ENCODE measurements at places on chromosomes 1 and 21.

DNA sequence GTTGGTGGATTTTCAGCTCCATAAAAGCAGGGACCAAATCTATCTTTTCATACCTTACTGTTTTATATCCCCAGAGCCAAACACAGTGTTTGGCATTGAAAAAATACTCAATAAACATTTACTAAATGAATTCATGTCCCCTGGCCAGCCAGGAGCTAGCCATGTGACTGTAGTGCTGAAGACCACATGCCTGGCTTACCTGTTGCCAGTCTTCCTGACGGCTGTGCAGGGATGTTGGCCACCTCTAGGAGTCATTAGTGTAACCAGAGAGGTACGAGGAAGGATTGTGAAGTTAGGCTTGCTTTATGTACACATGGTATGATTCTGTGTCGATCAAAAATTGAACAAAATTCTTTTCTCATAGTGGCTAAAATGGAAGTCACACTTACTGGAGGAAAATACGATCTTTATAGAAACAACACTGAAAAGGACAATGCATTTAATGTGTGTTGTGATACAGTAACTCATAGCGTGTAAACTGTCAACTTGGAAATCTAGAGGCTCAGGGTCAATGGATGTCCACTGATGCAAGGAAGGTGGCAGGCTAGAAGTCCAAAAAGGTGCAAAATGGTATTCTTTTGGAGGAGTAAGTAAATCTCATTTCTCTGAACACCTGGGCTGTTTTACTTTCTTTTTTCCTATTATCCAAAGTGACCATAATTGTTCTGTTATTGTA is 60.9 kb downstream of the FGGY start:
- DNase-seq, result no peak

DNA sequence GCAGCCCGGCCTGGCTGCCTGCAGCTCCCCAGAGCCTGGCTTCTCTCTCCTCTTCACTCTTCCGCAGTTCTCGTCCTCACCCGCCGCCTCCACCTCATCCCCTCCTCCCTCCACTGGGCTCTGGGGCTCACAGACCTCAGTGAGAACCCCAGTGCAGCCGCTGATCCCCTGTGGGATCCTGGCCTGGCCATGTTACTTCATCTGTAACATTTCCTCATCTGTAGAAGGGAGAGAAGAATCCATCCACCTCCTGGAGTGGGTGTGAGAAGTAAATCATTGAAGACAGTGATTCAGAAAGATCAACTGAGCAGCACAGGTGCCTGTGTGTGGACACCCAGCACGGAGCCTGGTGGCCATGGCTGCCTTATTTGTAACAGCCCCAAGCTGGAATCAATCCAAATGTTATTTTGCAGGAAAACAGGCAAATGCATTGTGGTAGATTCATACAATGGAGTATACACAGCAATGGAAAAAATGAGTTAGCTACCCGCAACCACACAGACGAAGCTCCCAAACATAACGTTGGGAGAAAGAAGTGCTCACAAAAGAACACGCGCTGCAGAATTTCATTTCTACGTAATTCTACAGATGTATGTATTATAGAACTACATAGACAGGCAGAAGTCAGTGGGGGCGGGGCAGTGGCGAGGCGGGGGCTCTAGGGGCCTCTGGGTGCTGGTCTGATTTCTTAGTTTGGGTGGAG is 8.7 kb downstream of the LAPTM5 start:
- no peak for DNase-seq

GRCh38 chr1:55217226-55217986 is 2.2 kb upstream of the USP24 start:
- no peak for DNase-seq

GRCh38 chr1:27392778-27393635 is 585 bp downstream of the GPR3 start:
- no peak for DNase-seq

GRCh38 chr1:26888231-26888630 is 1.9 kb downstream of the GPN2 start:
- DNase-seq, result no peak

DNA sequence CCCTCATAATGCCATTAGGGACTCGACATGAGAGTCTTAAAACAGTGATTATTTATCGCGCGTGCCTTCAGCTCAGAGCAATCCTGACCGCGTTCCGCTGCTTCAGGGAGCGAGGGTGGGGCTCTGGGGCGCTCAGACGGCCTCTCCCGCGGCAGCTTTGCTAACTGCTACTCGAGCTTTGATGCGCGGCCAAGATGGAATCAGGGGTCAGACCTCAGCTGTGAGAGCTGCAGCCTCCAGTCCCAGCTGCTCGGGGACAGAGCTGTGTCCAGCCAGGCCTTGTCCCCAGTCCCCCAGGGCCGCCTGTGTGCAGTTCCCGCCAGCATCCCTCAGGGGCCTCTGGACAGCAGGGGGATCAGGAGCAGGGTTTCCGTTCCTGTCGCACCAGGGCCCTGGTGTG is 104.6 kb upstream of the TTC34 start:
- no peak for DNase-seq

DNA sequence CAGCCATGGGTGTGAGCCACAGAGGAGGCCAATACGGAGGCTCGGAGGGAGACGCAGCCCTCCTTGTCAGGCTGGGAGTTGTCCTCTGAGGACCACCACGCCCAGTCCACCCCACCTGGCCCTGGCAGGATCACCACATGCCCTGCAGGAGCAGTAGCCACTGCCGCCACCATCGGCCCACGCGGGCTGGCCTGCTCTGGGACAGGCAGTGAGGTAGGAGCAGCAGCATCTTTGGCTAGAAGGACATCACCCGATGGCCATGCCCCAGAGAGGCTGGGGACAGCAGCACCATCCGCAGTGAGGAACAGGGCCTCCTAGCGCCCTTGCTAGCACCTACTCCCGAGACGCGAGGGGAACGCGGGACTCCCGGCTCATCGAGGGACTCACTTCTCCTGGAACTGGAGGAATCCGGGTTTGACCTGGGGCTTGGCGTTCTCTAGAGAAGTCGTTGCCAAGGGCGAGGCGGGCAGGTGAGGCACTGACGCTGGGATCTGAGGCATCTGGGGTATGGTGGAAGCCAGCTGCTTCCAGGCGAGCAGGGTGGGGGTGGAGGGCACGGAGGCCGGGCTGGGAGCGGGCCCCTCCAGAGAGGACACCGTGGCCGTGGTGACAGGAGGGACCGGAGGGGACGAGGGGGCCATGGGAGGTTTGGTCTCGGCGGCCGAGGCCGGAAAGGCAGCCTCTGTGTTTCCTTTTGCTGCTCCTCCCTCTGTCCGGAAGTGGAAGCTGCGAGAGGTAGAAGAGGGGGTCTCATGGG is 148.9 kb downstream of the CASZ1 start:
- DNase-seq, result no peak

DNA sequence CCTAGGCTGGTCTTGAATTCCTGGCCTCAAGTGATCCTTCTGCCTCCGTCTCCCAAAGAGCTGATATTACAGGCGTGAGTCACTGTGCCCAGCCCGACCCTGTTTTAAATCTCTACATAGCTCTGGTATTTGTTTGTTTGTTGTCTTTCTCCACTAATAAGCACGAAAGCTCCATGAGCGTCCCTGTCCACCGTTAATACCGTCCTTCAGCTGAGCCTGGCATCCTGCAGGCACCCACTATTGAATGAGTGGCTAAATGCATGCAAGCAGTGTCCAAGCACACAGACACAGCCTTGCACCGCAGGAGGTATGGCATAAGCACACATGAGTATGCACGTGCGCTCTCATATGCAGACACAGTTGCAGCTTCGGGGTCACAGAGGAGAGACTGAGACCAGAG is 4.5 kb upstream of the COL16A1 start:
- no peak for DNase-seq

DNA sequence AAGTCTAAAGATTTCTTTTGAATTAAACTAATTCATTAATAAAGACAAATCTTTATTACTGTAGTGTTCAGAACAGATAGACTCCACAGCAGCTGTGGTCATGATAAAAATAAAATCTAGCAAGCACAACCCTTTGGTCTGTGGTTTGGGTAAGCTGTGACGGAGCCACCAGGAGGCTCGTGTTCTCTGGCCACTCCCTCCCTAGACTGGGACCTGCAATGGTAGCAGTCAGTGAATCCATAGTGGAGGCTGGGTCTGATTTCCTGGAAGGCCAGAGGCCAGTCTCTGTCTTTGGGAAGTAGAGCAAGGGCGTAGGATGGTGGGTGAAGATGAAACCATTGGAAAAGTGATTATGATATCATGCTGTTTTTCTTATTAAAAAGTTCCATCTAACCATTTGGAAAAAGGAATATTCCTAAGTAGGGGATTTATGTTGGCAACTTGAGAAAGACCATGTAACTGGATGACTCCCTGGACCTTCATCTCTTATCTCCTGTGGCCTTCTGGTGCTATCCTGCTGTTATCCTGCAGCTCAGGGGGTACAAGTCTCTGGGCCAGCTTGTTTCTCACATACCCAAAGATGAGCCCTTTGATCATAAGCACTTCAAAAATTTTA is 39.0 kb downstream of the TENT5C start:
- no peak for DNase-seq

DNA sequence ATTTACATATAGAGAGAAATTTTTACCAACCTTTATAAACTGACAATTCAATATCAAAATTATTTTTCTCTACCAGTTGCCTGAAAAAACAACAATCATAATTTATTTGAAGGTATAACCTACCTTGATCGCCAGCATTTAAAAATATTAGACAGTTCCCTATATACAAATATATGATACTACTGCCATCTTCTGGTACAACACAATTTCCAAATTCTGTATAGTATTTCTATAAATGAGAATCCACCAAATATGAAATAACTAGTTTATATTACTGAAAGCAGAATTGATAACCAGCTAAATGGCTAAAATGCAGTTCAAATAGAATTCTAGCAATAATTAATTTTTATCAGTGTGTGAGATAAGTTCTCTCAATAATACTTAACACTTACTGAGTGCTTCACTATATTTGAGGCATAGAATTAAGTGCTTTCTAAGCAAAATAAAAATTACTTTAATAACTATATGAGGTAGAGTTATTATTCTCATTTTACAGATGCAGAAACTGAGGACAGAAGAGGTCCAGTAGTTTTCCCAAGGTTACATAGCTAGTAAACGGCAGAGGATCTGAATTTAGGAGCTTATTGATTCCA is 75.6 kb downstream of the PIGK start:
- DNase-seq, result no peak

- DNase-seq, result no peak
These were observed 59.4 kb downstream of the NRIP1 start for GRCh38 chr21:15005391-15005790.

DNA sequence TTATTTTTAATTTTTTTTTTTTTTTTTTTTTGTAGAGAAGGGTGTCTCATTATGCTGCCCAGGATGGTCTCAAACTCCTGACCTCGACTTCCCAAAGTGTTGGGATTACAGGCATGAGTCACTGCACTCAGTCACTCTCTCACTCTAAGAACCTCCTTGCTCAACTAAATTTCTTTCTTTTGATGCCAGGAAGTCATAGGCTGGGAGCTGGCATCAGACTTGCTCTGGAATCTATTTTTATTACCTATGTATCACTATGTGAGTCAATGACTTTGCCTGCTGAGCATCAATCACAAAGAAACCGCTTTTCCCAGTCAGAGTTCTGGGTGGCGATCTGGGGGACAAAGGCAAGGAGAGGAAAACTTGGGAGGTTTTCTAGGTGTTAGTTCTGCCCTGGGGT is 35.5 kb upstream of the PARP1 start:
- no peak for DNase-seq

GRCh38 chr1:39872698-39873097 is 10.6 kb downstream of the TRIT1 start:
- no peak for DNase-seq

All from stimulated activated CD8-positive, alpha-beta memory T cell treated with anti-CD3 and anti-CD28 coated beads, Interleukin-7, amount 100 ng/mL, for 1 hour (primary cell).